ENCODE measurements at places on chromosomes 11 and 22. TPM values are rescaled to one million over a fixed set of nuclear protein-coding genes. Genes with fewer than 3 reads are reported as not detected.

The SCGB1A1 gene
- total RNA-seq = not detected

The LRRC32 gene
- not detected for total RNA-seq

The MAJIN gene
- not detected for total RNA-seq

The LGR4 gene
- 14.8 TPM for total RNA-seq

DNA sequence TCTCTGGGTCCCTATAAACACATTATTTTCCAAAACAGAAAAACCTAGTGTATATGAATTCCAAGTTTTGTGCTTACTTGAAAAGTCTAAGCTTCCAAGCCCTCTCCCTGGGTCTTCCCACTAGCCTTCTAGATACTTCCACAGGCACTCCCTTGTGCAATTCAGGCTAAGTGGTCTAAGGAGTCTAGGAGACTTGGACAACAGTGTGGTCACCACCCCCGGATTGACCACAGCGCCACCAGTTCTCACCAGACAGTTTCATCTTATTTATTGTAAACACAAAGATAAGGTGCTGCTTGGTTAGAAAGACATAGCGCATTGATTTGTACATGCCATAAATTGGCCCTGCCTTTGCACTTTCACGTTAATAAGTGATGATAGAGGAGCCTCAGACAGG is 623.9 kb downstream of the OPCML start:
- no peak for DNase-seq

DNA sequence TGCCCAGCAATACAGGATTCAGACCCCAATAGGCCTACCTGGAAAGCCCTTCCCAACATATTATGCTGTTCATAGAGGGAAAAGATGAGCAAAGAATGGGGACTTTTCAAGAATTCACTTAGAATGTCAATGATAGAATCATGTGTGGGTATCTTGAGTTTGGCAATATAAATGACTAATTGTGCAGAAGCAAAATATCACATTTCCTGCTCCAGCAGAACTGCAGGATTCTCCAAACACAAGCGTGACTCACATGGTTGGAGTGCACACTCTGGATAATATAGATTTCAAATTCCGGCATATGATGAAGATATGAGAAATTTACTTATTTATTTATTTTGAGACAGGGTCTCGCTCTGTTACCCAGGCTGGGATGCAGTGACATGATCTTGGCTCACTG is 12.5 kb upstream of the APOL5 start:
- DNase-seq = peak; percentile 71

GRCh38 chr11:126311401-126312291 is 7.8 kb downstream of the DCPS start:
- no peak for DNase-seq

GRCh38 chr11:94068764-94069163 is 47.6 kb downstream of the HEPHL1 start:
- peak; percentile 22 for DNase-seq
